ENCODE measurements at places on chromosomes 1 and 21.

GRCh38 chr1:87715052-87715451, 386.4 kb downstream of the LMO4 start:
- DNase-seq: no peak

DNA sequence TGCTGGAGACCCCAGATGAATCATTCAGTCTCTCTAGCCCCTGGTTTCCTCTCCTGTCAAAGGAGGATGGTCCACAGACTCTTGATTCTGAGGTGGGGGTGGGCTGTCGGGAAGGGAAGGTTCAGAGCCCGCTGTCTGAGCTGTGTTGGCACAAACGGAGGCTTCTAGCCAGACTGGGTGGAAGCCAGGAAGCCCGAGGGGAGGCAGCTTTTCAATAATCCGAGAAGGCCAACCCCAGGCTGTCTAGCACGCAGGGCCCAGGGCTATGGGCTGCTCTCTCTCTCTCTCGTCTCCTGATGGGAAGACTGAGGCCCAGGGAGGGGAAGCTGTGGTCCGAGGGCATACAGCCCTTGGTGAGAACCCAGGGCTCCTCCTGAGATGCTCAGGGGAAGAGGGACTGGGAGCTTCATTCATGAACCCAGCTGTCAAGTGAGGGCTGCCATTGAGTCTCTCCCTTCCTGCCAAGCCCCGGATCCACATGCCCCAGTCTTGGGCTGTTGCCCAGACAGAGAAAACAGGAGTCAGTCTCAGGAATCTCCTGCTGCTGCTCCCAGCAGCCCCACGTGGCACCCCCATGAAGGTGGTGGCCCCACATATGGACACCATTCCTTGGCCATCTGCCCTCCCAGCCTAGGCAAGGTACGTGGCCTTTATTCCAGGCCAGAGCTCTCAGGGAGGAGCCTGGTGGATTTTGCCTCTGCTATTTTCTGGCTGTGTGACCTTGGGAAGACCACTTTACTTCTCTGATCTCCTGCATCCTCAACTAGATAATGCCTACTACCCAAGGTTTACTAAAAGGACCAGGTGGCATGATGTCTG, 44.4 kb downstream of the RAP1GAP start:
- DNase-seq: no peak

DNA sequence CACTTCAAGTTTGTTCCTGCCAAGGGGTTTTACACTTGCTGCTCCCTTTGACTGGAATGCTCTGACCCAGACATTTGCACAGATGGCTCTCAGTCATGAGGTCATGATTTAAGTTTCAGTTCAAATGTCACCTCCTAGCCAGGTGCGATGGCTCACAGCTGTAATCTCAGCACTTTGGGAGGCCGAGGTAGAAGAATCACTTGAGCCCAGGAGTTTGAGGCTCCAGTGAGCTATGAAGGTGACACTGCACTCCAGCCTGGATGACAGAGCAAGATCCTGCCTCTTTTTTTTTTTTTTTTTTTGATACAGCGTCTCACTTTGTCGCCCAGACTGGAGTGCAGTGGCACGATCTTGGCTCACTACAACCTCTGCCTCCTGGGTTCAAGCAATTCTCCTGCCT, 4.5 kb upstream of the ZMYM4 start:
- DNase-seq: no peak

DNA sequence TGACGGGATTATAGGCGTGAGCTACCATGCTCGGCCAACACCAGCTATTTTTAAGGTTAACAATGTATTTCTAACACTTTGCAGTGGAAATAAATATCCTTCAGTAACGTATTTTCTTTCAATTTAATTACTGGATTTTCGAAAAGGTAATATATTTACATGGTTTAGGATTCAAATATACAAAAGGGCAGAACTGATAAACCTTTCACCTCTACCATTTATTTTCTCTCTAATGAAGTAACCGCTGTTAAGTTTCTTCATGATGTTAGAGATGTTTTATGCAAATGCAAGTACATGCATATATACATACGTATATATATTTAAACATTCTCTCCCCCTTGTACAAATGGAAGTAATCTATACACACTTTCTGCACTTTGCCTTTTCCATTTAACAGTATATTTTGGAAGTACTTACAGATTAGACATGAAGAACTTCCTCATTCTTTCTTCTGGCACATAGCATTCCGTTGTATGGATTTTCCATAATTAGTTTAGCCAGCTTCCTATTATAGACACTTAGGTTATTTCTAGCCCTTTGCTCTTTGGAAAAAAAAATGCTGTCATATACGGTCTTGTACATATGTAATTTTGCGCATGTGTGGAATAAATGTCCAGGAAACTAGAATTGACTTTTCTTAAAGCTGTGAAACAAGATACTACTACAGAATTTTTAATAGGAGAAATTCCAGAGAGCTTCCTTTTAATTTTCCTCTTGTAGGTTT, 14.9 kb upstream of the HJV start:
- no peak for DNase-seq

DNA sequence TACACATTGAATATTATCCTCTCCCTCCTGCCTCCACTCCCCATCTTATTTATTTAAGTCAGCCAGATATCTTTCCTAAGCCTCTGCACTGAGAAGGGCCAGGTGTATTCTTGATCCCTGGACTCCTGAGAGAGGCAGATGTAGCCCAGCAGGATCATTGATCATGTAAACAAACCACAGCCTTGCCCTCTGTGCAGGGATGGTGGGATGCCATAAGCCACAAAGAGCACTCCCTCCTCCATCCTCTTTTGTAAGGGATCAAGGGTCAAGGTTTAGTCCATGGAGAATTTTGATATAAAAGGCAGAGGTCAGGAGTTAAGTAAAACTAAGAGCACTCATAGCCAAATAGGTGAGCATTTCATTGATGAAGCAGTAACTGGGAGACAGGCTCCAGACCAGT, 17.3 kb downstream of the PHGDH start:
- DNase-seq: no peak

DNA sequence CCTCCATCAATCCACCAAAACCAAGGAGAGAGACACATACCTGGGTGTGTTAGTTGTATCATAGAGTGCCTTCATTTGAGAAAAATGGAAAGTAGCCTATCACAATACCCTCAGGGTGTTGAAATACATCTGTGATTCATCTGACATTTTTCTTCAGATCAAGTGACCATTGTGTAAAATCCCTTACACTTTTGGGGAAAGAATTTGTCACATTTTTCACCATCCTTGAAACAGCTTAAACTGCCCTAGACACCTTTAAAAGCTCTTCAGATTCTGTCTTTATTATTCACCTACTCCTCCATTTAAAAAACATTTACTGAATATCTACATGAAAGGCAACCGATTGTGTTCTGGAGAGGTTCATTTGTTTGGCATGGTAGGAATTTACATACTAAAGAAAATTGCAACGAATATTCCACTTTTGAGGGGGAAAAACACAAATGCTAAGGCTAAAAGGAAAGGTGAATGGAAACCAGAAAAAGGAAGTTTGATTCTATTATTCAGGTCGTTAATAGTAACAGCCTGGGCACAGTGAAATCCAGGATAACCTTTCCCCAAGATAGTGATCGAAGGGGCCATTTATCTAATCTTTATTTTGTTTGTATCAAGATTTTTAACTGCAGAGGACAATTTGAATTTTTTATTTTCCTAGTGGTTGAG, 70.4 kb upstream of the SAMSN1 start:
- no peak for DNase-seq

- no peak for DNase-seq
Measured at GRCh38 chr1:164836614-164837018, 277.6 kb downstream of the PBX1 start.

DNA sequence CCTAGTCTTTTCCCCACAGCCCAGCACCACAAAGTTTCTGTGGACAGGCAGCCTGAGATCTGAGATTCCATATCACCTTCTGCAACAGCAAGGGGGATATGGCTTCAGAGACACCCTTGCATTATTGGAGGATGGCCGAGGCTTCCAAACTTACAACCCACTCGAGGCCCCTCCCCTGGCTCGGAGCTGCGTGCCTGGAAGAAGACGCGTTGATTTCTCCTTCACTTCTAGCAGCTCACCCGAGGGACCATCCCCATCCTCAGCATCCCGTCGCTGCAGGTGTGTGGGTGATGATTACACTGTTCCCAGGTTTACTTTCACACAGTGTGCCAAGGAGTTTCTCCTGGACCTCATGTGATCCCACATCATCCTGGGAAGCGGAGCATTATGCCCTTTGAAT, 277.9 kb downstream of the MATN1 start:
- DNase-seq: no peak

DNA sequence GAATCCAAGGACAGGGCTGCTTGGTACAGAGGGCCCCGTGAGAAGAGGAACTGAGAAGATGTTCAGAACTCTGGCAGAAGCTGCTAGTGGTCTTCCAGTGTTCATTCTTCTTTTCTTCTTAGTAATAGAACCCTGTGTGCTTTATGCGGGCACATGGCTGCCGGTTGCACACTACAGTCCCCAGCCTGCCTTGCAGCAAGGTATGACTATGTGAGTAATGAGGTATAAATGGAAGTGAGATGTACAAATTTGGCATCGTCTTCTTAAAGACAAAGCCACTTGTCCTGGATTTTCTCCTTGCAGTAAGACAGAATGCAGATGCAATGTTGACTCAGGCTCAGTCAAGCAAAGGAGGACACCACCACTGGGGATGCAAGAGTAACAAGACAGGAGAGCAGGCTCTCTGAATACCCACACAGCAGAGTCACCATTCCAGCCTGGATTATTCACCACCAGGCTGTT, 15.0 kb upstream of the ATP1B1 start:
- no peak for DNase-seq
